ENCODE measurements at places on chromosomes 1 and 21.

DNA sequence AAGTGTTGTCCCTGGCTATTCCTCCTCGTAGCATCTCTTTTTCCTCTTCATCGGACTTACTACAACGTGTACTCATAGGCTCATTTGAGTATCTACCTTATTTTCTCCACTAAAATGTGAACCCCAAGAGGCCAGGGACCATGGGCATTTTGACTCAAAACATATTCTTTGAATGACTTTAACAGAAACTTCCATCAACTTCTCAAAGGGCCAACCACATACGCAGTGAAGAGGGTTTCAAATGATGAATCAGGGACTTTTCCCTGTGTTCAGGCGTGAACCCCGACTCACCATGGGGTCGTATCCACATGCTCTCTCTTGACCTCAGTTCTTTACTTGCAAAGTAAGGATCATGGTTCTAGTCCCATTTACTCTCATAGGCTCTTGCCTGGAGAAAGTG lies 20.2 kb upstream of the GPR137B start:
- DNase-seq = peak; percentile 21

GRCh38 chr1:222124602-222125001 lies 382.7 kb upstream of the DUSP10 start:
- DNase-seq = no peak

- no peak for DNase-seq
Measured at GRCh38 chr1:228798035-228798434, 62.8 kb downstream of the RHOU start.

- no peak for DNase-seq
Measured at GRCh38 chr1:205879974-205880373, 30.0 kb upstream of the PM20D1 start.

GRCh38 chr1:97647776-97648175 lies 273.1 kb downstream of the DPYD start:
- no peak for DNase-seq

DNA sequence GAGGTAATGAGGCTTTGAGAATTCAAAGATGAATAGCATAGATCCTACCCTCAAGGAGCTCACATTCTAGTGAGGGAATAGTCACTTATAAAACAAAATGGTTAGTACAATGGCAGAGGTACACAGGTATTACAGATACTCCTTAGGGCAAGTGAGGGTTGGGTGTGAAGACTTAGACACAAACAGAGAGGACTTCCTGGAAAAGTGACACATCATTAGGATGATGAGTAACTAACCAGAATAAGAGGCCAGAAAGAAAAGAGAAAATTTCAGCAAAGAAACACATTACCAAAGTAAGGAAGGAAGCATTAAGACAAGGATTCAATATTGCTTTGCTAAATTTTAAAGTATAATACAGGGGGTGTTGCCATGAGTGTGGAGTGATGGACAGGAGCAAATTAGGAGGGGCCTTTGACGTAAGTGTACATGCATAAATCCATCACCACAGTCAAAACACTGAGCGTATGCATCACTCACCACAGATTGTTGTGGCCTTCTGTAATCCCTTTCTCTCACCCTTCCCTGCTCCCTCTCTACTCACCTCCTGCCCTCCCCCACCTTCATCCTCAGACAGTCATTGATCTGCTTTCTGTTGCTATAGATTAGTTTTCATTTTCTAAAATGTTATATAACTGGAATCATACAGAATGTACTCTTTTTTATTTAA lies 7.9 kb downstream of the CD53 start:
- peak; percentile 46 for DNase-seq

DNA sequence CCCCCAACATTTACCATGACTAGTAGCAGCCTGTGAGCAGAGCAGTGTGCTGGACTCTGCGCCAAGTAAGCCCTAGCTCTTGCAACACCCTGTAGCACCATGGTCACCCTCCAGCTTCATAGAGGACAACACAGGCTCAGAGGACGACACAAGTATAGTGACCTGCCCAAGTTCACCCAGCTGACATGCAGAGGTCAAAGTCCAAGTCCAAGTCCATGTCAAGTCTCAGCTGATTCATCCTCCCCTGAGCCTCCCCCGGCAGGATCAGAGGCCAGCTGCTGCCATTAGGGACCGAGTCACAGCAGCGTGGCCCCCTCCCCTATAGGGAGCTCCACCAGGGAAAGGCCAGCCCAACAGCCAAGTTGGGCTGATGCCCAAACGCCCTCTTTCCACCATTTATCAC lies 15.9 kb downstream of the SDC3 start:
- DNase-seq = no peak

GRCh38 chr1:152451254-152451653 lies 37.2 kb upstream of the CRNN start:
- no peak for DNase-seq

DNA sequence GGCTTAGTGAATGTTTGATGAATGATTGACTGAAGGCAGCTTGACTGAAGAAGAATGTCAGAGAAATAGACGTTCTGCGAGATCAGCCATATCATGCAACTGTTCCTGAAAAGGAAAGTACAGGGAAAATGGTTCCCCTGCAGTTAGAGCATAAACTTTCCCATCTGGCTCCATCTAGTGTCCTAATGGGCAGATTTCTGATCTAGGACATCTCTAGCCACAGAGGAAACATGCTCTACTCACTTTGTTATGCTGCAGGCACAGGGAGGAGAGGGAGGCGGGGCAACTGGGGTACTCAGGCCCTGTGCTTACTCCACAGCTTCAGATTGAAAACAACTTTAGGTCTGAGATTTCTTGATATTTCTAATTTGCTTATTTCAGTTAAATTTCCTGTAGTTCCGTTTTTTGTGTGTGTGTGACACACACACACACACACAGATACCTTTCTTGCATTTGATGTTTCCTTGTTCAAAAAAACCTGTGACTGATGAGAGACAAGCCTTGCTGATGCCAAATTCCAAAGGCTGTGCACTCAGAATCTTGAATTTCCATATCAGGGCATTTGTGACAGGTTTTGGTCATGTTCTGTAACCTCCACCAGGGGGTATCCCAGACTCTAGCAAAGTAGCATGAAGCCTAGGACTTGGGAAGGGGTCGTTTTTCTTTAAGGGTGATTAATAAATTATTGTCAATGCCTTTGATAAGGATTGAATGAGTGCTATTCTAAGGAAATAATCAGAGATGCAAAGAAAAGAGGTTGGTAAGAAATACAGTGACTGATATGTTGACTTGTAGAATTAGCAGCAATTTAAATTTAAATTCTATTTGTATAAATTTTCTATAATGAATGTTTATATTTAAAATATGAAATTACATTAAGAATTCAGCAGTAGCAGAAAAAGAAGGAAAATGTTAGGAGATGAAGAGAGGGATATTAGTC lies 139.7 kb upstream of the BEND5 start:
- no peak for DNase-seq

DNA sequence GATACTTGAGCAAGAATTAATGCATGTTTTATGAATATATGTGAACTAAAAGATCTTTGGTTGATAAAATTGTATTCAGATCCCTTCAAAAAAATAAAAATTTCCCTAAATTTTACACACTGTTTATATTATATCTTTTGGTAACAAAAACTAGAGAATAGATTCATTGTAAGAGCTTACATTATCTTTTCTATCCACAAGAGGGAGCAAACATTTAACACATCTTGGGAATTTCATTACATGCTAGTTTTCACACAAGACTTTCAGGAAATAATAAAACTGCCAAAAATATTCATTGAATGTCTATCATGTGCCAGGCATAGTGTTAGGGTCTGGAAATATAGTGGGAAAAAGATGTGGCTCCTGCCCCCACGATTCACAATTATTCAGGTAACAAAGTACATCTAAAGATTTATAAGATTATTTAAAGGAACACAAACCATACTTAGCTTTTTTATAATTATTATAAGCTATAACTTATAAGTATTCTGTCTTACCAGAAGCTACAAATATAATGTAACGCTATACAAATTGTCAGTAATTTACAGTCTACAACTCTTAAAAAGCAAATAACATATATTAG lies 30.6 kb downstream of the FAF1 start:
- DNase-seq = no peak

DNA sequence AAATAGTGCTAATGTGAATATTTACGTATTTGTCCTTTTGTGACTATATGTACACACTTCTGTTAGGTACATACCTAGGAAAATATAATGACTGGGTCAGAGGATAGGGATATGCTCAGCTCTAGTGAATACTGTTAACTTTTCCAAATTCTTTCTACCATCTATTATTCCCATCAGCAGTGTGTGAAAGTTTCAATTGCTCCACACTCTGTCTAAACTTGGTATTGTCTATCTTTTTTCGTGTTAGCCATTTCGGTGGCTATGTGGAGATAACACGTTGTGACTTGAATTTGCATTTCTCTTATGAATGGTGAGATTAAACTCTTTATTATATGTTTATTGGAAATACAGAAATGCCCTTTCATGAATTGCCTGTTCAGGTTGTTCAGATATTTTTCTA lies 22.7 kb upstream of the LELP1 start:
- no peak for DNase-seq

GRCh38 chr1:235331401-235331800 lies 3.0 kb downstream of the GGPS1 start:
- DNase-seq = no peak

DNA sequence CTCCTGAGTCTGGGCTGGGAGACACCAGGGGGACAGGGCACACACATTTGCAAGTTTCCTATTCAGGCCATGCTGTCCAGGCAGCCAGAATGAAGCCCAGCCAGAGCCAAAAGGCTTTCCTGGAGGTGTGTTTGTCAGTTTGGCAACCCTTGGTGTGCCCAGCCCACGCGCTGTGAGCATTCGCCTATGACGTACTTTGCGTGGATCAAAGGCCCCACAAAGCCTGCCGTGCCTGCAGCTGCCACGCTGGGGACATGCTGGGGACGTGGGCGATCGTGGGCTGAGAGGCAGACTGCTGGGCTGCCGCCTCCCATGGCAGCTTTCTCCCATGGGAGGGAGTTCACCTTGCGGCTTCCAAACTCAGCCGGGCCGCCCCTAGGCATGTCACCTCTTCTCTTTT lies 57.5 kb downstream of the CD247 start:
- no peak for DNase-seq

Data from stimulated activated CD4-positive, alpha-beta T cell treated with anti-CD3 and anti-CD28 coated beads, Interleukin-15, amount 100 ng/mL, for 48 hours (primary cell).